Right renal cortex interstitium (tissue), 3 donors: ENCODE measurements at places on chromosomes 4 and X. TPM values are rescaled to one million over a fixed set of nuclear protein-coding genes. Genes with fewer than 3 reads are reported as not detected.

DNA sequence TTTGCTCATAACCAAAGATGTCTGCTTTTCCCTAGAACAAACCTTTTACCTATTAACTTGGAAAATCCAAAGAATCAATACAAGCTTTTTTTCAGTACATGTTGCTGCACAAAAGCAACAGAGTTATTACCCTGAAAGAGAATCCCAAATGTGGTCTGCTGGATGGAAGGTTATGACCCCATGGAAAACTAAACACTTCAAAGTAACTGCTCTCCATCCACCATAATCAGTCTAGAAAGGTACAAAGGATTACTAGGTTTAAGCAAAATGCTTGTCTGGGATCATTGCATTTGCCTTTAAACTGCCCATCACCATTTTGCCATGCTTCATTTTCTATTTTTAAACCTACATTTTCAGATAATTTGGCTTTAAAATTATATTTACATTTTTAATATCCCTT lies 11.7 kb downstream of the MMRN1 start:
- no peak for DNase-seq

GRCh38 chr4:39170301-39170700 lies 12.0 kb upstream of the WDR19 start:
- no peak for DNase-seq

The TBX22 gene
- polyA plus RNA-seq = 3.5 TPM

DNA sequence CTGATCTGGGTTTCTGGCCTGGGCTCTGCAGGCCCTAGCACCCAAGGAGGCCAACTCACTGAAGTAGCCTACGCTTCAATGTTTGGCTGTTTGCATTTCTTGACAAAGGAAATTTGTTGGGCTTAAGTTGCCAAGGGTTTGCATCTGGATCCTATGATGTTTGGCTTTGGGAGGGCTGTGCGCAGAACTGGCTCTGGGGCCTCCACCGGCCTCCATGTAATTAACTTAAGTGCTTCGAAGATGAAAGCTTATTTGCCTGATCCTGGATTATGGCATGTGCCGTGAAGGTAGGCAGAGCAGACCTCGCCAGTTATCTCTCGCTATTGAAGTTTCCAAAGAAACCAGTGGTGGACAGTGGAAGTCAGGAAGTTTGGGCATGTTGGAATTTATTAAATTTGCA lies 124.3 kb upstream of the STX18 start:
- DNase-seq = no peak

The ATP1B4 gene
- polyA plus RNA-seq = not detected

The TMEM35A gene
- 7.9 TPM for polyA plus RNA-seq

The HSFX4 gene
- polyA plus RNA-seq = 0.17 TPM

DNA sequence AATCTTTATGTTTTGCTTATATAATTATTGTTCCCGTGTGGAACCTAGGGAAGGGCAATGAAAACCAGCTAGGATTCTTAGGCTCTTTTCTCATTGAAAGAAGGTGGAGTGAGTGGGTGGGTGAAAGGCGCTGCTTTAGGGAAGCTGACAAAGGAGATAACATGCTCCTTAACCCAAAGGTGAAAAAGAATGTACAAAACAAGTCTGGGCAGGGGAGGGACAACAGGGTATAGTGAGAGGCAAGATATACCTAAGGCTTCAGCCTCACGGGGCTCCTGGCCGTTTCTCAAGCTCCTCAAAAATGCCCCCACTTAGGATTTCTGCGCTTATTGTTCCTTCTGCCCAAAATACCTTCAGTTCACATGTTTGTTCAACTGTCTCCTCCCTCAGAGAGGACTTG lies 1.8 kb downstream of the SH2D1A start:
- DNase-seq = no peak

- no peak for DNase-seq
These were observed 116.8 kb upstream of the SHISA3 start for GRCh38 chr4:42280327-42281095.

DNA sequence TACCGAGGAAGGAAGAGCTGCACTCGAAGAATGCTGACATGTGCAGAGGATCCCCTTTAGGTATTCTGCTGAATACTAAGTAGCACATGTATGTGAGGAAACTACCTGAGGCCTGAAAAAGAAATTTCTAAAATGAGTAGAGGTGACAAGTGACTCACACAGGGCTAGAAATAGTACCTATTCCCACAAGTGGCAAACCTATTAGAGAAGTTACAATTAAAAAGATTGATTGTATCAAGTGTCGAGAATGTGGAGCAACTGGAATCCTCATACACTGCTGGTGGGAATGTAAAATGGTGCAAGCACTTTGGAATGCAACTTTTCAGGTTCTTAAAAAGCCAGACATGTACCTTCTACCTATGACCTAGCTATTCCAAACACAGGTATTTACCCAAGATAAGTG lies 47.4 kb downstream of the CCSER1 start:
- DNase-seq = no peak

- DNase-seq = no peak
These were observed 23.9 kb upstream of the TMSB4X start for GRCh38 chrX:12950851-12951594.

The ODAPH gene
- polyA plus RNA-seq = 0.29 TPM

The KCND1 gene
- polyA plus RNA-seq = 2.1 TPM

DNA sequence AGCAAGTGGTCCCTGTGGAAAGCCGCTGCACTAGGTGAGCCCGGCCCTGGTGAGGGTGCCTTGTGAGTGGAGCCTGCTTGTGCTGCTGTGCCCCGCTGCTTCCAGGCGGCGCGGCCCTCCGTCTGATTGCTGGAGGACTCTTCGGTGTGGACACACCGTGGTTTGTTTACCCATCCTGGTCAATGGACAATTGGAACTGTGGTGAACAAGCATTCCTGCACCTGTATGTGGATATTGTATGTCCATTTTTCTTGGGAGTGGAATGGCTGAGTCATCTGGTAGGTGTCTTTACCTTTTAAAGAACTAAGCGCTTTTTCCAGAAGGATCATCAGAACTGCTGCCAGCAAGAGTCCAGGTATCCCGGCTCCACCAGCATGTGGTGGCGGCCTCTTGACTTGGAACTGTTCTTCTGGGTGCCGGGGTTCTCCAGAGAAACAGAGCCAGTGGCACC lies 15.6 kb downstream of the MAEA start:
- DNase-seq = no peak

The TXK gene
- 2.0 TPM for polyA plus RNA-seq

The FAT1 gene
- polyA plus RNA-seq = 253 TPM

The SMPX gene
- 0.78 TPM for polyA plus RNA-seq

DNA sequence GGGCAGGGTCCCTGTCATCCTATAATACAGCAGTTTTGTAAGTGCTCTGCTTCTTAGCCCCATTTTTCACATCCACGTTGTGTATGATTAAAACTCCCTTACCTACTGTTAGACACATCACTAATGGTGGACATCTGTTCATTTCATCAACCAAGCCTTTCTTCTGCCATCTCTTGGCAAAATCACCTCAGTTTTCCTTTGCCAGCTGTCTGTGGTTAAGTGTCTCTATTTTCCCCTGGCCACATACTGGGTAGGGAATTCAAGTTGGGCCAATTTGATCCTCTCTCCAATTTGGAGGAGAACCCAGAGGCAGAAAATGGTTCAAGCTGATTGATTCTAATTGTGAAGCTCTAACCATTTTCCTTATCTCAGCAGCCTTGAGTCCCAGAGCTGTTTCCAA lies 436.1 kb downstream of the PCDH7 start:
- DNase-seq = no peak

The CFP gene
- 0.68 TPM for polyA plus RNA-seq

The STBD1 gene
- polyA plus RNA-seq = 1.6 TPM

GRCh38 chr4:19329631-19330030 lies 922.1 kb upstream of the SLIT2 start:
- DNase-seq = no peak

GRCh38 chr4:187724456-187724855 lies 271.1 kb upstream of the ZFP42 start:
- no peak for DNase-seq

DNA sequence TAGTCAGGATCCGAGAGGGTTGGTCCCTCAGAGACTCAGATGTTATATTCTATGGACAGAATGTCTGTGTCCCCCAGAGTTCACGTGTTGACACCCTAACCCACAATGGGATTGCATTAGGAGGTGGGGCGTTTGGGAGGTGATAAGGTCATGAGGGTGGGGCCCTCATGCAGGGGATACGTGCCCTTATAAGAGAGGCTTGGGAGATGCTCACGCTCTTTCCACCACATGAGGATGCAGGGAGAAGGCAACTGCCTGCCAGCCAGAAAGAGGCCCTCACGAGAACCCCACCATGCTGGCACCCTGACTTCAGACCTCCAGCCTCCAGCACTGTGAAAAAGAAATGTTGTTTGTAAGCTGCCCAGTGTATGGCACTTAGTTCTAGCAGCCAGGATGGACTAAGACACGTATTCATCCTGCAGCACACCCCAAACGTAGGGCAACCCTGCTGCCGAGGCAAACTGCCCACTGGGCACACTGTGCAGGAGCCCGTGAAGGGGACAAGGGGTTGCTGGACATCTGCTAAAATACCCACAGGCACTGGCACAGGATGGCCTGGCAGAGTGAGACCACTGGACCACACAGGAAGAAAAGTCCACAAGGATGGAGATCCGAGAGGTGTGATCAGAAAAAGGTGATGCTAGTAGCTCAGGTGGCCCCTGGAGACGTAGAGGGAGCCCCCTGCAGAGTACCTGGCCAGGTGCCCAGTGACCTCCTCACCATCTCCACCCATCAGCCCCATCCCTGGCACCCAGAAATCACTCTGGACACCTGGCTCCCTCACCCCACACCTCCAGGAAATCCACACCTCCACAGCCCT lies 62.7 kb downstream of the HTRA3 start:
- DNase-seq = no peak
